ENCODE measurements at places on chromosomes 3 and 15.

GRCh38 chr15:63041974-63042876 is at the start of gene TPM1:
TPM1 (plus strand) TSS chr15:63042747; CDS start chr15:63042830, 83 bp downstream.
- no peak for DNase-seq

- DNase-seq = no peak
Observed at GRCh38 chr15:88428053-88428452, 39.1 kb downstream of the MRPL46 start.

DNA sequence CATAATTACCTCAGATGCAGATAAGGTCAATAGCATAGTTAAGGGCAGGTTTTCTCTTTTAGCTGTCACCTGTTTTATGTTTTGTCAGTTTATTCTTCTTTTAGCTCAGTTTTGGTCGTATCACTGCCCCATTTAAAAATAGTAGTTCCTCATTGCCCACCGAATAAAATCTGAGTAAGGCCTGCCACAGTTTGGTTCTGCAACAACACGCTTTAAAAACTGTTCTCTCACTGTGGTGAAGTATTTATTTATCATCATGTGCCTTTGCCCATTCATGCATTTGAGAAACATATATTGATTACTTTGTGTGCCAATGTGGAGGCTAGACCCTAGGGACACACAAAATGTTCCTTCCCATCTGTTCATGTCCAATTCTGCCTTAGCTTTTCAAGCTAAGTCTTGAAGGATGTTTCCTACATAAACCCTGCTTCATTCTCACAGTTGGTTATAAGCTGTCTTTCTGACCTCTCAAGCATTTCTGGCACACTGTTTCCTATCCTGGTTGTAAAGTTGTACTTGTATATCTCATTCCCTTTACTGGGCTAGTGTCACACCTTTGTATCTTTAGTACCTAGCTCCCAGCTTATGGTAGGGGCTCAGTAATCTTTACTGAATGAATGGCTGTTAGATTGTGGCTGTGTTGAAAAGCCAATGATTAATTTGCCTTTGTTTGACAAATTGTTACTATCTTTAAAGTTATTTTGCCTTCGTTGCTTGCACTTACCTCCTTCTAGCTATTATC is 23.9 kb downstream of the AKAP13 start:
- DNase-seq = no peak

- peak; percentile 56 for DNase-seq
Observed at GRCh38 chr15:66702035-66702786, at the start of gene SMAD6. SMAD6 (plus strand) TSS chr15:66702236; CDS start chr15:66703259, 1,023 bp downstream.

GRCh38 chr15:99427210-99427609 is 138.6 kb upstream of the MEF2A start:
- no peak for DNase-seq

GRCh38 chr3:153399636-153400035 is 237.6 kb downstream of the RAP2B start:
- no peak for DNase-seq

GRCh38 chr3:56930706-56931105 is 129.0 kb upstream of the ARHGEF3 start:
- no peak for DNase-seq

DNA sequence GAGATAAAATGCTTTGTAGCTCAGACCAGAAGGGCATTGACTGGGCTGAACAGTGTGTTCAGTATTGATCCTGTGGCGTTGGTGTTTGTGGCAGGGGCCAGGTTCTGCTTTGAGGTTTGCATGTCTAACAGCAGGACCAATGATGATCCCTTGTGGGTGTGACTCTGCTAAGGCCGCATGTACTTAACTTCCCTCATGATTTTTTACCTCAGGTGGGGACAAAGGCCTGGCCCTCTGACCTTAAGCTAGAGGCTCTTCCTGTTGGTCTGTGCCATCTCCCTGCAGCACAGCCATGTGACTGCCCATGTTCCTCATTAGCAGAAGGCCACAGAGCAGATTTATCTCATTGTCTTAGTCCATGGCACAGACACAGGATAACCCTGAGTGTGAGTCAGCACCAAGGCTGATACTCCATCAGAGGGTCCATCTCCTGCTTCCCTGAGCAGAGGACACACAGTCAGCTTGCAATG is 34.3 kb upstream of the BSN start:
- DNase-seq = no peak

DNA sequence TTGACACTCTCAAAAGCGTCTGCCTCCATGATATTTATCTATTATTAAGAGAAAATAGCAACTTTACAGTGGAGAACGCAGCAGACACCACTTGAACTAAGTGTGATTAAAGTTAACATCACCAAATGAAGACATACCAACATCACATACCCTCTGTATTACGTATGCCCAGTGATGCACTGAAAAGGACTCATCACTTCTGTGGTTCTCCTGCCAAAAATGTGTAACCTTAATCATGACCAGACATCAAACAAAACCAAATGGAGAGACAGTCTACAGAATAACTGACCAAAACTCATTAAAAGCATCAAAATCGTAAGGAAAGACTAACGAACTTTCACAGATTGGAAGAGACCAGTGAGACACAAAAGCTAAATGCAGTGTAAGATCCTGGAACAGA is 103.2 kb downstream of the PPP2R3A start:
- no peak for DNase-seq

DNA sequence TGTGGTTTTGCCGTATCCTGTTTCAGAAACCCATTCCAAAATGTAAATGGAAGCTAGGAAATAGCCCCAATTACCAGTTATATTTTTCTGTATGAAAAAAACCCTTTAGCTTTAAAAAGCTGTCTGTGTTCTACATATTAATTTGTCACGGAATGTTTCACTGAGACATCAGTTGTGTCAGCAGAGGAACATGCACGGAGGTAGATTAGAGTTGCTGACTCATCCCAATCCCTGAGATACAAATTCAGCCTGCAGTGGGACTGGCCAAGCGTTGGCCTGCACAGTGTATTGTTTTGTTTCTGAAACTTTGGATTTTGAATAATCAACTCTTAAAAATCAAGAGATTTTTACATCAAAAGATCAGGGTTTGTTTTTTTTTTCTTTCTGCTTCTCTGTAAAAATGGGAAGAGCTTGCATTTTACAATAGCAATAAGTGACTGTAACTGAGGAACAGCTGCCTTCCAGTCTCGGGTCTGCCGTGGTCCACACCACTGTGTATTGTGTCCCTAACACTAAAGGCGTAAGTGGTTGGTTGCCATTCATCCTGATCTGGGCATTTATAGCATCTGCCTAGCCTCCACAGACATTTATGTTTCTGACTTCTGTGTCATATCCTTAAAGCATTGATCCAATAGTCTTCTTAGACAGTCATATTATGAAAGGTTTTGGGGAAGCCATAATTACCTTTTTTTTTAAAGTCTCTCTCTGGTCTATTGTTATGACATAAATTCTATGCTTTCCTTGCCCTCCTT is 218.1 kb downstream of the ADAMTSL3 start:
- DNase-seq = no peak

- no peak for DNase-seq
Observed at GRCh38 chr3:39191111-39191510, 1.3 kb downstream of the XIRP1 start.

GRCh38 chr15:65028338-65028737 is 1.1 kb downstream of the MTFMT start:
- DNase-seq = no peak

- no peak for DNase-seq
Observed at GRCh38 chr15:91072161-91072560, 27.9 kb upstream of the SV2B start.

DNA sequence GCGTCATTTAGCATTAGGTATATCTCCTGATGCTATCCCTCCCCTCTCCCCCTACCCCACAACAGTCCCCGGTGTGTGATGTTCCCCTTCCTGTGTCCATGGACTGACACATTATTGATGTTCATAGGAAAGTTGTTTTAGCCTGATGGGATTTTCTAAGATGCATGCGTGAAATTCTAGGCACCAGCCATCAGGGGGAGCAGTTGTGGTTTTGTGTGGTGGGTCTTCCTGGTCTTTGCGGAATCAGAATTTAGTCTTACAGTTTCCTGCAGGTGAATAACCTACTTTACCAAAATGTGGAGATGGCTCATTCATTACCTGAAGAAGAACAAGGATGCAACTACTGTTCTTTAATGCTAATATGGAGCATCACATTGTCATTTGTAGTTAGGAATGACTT is 455.0 kb upstream of the THBS1 start:
- no peak for DNase-seq

DNA sequence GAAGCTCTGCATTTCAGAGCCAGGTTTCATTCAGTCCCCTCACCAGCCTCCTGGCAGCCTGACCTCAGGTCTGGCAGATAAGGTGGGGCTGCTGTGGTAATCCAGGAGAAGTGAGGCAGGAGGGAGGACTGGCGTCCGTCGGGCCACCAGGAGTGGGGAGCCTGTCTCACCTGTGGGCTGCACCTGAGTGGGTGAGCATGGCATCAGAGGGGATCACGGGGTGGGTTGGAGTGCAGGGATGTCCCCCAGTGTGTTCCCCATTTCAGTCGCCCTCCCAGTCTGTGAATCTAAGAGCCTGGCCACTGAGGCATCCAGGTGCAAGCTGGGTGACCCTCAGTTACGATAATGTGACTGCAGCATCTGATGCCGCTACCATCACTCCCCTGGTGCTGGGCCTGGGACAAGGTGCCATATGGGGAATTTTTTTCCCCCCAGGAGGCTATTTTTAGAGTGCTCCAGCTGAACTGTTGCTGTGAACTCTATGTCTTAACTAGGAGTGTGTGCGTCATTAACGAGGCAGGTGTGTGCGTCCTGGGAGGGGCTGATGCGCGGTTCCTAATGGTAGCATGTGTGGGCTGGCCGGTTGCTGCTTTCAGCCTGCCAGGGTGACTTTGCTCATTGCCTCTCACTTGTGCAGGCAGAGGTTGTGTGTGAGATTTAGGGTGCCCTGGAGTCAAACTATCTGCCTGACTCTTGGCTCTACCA is 165.2 kb downstream of the SLCO3A1 start:
- no peak for DNase-seq
